HTR-8/SVneo (cell line): ENCODE measurements at places on chromosomes 3 and 15.

GRCh38 chr3:181713280-181713647, 1.5 kb downstream of the SOX2 start:
- DNase-seq = no peak

DNA sequence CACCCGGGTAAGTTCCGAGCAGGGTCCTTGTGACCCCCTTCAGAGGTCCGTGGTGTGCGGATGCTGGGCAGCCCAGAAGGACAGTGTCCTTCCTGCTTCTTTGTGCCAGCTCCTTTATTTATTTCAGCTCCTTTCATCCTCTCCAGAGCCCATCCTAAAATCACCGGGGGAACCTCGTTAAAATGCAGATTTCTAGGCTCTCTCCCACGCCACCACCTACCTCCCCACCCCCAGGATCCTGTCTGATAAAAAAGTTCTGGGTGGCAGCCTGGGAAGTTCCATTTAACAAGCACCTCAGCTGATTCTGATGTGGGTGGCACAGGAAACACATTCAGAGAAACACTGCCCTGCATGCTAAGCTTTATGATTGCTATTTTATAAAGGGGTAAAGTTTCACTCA, 12.5 kb upstream of the IGF1R start:
- DNase-seq = no peak

DNA sequence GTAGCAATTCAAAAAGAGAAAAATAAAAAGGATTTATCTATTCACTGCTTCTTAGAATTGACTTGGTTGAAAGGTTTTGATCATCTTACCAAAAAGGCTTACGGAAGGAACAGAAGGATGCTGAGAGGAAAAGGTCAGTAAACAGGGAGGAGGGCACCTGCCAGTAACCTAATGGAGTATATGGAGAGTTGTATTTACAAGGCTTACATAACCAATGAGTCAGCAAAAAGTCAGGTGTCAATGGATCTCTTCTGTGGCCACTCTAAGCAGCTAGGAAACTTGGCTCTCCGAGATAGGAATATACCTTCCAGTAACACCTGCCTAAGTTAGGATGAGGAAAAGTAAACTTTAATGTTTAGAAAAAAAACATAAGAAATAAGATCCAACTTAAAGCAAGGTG, 80.5 kb upstream of the PLXND1 start:
- DNase-seq = no peak

DNA sequence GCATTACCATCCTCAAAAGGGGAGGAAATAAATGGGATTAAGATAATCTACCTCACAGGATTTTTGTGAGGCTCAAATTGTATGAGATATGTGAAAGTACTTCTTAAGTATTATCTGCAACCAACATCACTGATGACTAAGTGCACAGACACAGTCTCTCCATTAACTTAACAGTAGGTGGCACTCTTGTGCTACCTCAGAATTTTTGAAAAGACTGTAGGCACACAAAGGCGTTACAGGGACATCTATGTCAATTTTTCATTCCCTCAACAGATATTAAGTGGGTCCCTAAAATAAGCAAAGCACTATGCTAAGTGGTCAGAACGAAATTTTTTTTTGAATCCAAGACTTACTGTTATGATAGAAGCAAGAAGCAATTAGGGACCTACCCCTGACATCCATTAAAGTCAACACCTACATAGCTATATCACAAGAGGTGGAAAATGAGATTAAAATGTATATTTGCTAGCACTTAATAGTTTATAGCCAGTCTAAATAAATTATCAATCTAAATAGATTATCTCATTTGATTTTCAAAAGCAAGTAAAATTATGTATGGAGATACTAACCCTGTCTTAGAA, 52.9 kb downstream of the RYK start:
- peak; percentile 70 for DNase-seq

DNA sequence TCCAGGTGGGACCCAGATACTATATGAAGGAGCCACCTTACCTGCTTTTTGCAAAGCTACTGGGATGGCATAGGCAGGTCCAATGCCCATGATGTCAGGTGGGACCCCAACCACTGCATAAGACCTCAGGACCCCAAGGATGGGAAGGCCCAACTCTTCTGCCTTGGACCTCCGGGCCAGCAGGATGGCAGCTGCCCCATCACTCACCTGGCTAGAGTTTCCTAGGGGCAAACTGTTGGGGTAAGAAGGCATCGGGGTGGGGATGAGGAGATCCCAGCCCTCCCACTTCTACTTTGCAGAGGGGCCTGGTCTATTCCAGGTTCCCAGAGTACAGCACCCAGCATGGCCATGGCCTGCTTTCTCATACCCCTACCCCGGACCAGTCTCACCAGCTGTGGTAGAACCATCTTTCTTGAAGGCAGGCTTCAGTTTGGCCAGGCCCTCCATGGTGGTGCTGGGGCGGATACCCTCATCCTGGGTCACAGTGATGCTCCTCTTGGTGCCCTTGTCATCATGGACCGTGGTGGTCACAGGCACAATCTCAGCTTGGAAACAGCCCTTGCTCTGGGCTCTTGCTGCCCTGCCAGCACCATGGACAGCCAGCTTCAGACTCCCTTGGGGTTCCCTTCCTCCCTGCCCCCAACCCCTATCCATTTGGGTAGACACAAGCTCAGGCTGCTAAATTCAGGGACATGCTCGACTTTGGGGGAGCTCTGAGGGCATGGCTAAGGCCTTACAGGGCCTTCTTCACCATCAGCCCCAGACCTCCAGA, 10.6 kb downstream of the ACAA1 start:
- DNase-seq = no peak

DNA sequence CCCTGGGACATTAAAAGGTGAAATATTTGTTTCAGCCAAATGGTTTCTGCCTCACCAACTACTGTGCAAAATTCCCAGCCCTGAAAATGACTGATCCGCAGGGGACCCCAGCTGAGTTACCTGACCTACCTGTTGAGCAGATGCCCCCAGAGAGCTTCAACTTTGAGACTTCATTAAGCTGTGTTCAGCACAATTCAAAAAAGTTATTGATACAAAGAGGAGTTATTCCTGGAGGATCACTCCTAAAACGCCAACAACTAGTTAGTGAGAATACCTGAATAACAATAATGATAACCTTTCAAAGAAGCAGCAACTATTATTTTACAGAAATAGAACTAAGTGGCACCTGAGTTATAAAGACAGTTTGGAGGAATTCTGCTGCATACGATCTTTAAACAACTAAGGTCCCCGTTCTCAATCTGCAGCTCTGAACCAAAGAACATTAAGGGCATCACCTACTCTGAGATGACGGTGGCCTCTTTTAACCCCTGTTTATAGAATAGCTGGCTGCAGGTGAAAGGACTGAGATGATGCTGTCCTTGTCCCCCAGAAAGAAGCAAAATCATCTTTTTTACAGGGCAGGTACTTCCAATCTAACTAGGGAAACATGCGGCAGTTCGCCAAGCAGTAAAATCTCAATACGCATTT, 659 bp downstream of the GADL1 start:
- no peak for DNase-seq

DNA sequence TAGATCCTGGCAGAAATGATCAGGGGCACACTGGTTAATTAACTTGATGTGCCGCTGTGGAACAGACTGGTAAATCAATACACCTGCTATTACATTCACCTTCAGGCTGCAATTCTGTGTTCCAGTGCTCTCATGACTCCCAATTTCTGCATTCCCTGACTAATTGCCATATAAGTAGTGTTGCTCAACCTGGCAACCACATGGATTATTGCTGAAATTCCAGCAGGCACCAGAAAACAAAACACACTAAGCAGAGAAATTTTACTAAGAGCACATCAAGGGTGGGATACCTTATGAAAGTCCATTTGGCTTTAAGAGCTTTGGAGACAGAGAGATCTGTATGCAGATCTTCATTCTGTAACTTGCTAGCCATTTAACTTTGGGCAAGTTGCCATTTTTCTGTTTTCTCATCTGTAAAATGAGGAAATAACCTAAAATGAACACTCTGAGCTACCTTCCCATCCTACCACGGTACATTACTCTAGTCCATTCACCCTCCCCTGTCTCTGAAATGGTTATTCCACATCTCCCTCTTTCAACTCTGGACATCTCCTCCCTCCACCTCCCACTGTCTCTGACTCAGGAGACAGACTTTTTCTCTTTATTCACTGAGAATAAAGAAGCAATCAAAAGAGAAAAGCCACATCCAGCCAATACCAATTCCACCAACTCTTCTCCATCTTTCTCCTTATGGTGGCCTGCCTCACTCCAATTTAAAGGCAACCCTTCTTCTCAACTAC, 54.6 kb downstream of the STAC start:
- DNase-seq = no peak

DNA sequence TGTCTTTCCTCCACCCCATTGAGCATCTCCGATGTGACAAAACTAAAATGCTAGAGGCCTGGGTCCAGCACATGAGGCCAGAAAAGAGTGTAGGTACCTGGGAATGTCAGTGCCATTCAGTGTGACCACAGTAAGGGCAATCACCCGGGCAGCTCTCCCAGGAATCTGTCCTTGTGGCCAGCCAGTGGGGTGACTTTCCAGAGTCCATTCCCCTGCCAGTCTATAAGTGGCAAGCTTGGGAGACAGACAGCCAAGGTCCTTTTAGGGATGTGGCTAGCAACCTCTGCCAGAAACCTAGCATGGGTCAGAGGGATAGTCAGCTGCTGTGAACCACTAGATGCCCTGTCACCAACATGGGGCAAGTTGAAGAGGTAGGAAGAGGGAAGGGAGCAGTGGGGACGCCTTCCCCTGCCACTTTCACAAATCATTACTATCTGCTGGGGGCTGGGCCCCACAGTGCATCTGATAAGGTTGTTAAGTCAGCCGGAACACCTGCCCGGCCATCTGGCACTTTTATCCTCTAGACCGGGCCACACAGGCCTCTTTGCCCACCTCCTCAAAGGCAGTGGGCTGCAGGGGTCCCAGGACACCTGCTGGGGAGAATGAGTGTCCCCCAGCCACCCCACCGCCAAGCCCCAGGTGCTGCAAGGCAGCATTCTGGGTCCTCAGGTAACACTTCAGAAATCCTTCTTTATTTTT, 24.8 kb upstream of the DET1 start:
- DNase-seq = no peak
